Fibroblast of the aortic adventitia (primary cell): ENCODE measurements at places on chromosomes 5 and 9. TPM values are rescaled to one million over a fixed set of nuclear protein-coding genes. Genes with fewer than 3 reads are reported as not detected.

The MARVELD2 gene
- total RNA-seq, result 0.63 and 0.65 TPM in 2 replicates

- DNase-seq, result no peak
Observed at GRCh38 chr5:110008131-110008530, 318.4 kb downstream of the MAN2A1 start.

DNA sequence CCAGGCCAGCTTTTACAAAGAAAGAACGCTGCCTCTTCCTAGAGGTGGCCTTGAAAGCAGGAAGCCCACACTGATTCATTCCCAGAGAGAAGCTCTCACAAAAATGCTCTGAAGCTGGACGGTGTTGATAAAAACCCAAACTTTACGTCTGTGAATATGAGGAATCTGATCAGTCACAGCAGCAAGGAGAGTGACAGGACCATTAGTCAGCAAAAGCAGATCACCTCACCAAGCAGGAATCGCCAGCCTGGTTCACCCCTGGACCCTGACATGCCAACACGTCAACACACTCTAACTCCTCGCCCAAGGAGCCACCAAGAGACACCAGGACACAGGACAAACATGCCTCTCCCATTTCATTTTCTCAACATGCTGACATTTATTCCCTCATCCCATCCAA, 70.6 kb upstream of the ZNF622 start:
- DNase-seq, result no peak

DNA sequence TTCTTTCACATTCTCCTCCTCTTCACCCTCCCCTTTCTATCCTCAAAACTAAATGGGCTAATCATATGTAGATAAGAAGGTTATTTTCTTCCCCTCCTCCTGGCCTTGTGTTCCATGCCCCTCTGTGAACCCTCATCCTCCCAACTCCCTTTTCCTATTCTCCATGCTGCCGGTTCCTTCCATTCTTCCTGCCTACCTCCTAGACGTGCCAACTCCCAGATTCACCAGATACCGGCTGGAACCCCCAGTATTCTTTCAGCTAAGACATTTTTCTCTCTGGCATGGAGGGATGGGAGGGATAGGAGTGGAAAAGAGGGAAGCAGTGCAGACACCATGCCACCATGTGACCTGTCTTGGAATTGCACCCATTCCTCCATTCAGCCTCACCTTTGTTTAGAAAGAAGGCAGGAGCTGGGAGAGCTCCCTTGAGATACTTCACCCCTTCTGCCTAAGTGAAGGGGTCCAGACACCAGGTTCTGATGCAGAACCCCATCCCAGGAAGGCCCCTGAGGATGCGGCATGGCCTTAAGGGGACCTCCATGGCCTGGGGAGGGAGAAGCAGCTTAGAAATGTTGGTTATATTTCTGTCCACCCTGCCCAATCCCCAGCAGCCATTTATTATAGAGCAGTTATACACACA, 4.8 kb downstream of the DNAJB5 start:
- peak; percentile 57 for DNase-seq

GRCh38 chr5:145562931-145563330, 272.2 kb downstream of the PRELID2 start:
- DNase-seq, result peak; percentile 22

GRCh38 chr5:126780165-126780827, 3.4 kb downstream of the LMNB1 start:
- DNase-seq, result peak; percentile 85

DNA sequence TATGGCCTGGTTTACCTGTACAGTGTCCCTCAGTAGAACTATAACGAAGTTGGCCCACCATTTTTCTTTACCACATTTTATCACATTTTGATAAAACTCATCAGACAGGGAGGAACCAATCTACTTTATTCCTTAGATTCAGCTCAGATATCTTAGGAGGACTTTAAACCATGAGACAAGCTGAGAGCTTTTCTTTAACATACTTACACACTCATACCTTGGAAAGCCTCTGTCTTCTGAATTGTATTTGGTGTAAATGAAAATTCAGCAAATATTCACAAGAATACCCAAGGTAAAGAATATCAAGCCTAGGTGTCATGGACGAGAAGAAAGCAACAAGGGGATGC, 313.2 kb downstream of the ENC1 start:
- DNase-seq, result no peak

DNA sequence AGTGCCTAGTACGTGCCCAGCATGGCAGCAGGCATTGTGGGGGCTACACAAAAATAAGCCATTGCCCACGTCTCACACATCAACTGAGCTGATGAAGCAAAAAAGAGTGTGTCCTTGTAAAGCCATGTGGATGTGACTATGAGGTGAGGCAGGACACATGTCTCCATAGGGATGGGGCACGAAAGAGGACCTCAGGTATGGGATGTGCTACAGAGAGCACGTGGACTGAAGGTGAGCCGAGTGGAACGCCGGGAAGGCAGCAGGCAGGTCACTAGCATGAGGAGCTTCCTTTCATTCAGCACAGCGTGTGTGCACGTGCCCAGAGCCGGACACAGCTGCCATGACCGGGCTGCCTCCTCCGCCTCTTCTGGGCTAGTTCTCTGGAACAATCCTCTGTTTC, 429.8 kb downstream of the SPOCK1 start:
- no peak for DNase-seq

DNA sequence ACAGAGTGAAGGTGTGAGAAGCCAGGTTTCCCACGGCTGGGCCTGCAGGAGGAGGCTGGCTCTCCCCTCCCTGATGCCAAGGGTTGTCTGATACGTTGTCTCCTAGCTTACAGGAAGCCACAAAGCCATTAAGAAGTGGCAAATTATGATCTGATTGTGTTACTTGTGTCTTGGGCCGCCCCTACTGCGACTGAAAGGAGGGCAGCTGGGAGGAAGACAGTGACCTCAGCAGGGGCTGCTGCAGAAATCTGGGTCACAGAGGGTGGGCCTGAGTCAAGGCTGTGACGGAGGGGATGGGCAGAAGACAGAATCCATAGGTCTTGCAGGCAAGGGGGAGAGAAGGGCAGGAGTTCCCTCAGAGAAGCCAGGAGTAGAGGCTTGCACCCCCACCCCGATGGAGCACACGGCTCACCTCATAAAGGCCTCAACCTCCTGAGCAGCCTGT, 145.0 kb downstream of the FSTL4 start:
- no peak for DNase-seq

GRCh38 chr5:150789450-150789849, 10.9 kb downstream of the SMIM3 start:
- no peak for DNase-seq
